ENCODE measurements at places on chromosomes 12 and 14. TPM values are rescaled to one million over a fixed set of nuclear protein-coding genes. Genes with fewer than 3 reads are reported as not detected.

The GUCY2C gene
- total RNA-seq, result not detected

The PPM1H gene
- 0.11 TPM for total RNA-seq

The LPCAT3 gene
- 33.3 TPM for total RNA-seq

The ADAM21 gene
- not detected for total RNA-seq

The CCDC197 gene
- not detected for total RNA-seq

The GPR84 gene
- total RNA-seq, result 0.39 TPM

The HHIPL1 gene
- total RNA-seq, result 0.02 TPM

The BEGAIN gene
- 2.2 TPM for total RNA-seq

The CLECL1 gene
- 7.2 TPM for total RNA-seq

The FITM1 gene
- total RNA-seq, result 0.57 TPM

The MORN3 gene
- 0.82 TPM for total RNA-seq

The TMEM119 gene
- total RNA-seq, result 0.30 TPM

The CLEC1B gene
- not detected for total RNA-seq

The CMTM5 gene
- not detected for total RNA-seq

Data from T-helper 2 cell treated with Interferon-gamma antibody and Interleukin-4, amounts not matched to agents 100 ng/mL and 5 ng/mL, for 36 hours (primary cell).